ENCODE measurements at places on chromosomes 11 and 22. TPM values are rescaled to one million over a fixed set of nuclear protein-coding genes. Genes with fewer than 3 reads are reported as not detected.

The PTPN5 gene
- total RNA-seq = 6.1 TPM

The SEC14L6 gene
- total RNA-seq = 0.56 TPM

DNA sequence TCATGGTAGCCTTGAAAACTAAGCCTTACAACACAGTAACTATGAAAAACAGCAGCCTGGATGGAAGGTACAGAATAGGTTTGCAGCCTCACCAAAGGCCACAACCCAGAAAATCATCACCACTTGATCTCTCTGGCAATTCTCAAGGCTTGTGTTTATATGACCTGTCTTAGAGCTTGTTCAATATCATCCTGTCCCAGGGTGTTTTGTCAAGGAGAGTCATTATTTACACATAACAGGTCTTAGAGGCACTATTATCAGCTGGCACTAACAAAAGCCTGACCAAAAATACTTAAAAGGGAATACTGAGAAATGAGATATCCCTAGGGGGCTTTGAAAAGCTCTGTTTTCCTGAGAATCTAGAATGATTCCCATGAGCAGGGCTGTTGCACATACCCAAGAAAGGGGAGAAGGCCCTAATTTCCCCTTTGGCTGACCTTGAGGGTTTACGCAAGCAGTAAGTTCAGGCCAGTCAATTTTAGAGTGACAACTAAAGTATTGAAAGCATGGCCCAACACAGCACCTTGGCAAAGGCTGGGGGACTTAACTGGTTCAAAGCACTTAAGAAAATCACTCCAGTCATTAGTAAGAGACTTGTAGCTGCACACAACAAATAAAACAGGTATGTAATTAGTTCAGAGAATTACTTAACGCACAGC is 7.9 kb downstream of the SC5D start:
- H3K36me3 ChIP-seq = peaks cover 4% of the 10 kb centered on the region
- no peaks in the 10 kb centered on the region for H3K4me1 ChIP-seq
- H3K27me3 ChIP-seq = no peaks in the 10 kb centered on the region
- DNase-seq = no peak
- no peak overlapping the region for H3K27ac ChIP-seq

The STIM1 gene
- 63.0 TPM for total RNA-seq

GRCh38 chr22:30048681-30049080 is 31.6 kb upstream of the HORMAD2 start:
- no peaks in the 10 kb centered on the region for H3K27me3 ChIP-seq
- no peak overlapping the region for H3K4me3 ChIP-seq
- H3K36me3 ChIP-seq = no peaks in the 10 kb centered on the region
- no peak for DNase-seq

The PARVG gene
- 34.9 TPM for total RNA-seq

DNA sequence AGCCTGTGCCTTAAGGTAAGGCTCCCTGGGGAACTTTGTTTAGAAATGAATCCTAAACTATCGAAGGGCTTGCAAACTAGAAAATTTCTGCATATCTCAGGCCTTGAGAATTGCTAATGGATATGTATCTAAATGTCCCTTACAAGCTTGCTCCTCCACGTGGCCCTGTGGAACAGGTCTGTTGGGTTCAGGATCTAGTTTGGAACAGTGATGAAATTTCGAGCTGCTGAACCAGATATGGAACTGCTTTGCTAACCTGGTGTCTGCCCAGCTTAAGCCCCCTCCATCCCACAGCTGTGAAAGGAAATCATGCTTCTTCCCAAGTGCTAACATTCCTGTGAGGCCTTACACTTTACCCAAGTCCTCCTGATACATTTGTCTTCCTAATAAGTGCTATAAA is 11.6 kb downstream of the SREBF2 start:
- DNase-seq = no peak
- no peaks in the 10 kb centered on the region for H3K36me3 ChIP-seq
- no peak overlapping the region for H3K4me3 ChIP-seq
- H3K4me1 ChIP-seq = no peaks in the 10 kb centered on the region

- H3K36me3 ChIP-seq = peaks cover 18% of the 10 kb centered on the region
- H3K4me3 ChIP-seq = no peak overlapping the region
- no peaks in the 10 kb centered on the region for H3K27me3 ChIP-seq
- DNase-seq = no peak
- no peak overlapping the region for H3K27ac ChIP-seq
- no peaks in the 10 kb centered on the region for H3K4me1 ChIP-seq
Observed at GRCh38 chr11:660681-661444, 23.8 kb downstream of the DRD4 start.

The GPHA2 gene
- total RNA-seq = not detected

The RBFOX2 gene
- 143 TPM for total RNA-seq

- no peak for DNase-seq
- peaks cover 74% of the 10 kb centered on the region for H3K4me1 ChIP-seq
- no peaks in the 10 kb centered on the region for H3K27me3 ChIP-seq
- H3K36me3 ChIP-seq = no peaks in the 10 kb centered on the region
Observed at GRCh38 chr11:78346799-78347198, 70.8 kb downstream of the GAB2 start.

DNA sequence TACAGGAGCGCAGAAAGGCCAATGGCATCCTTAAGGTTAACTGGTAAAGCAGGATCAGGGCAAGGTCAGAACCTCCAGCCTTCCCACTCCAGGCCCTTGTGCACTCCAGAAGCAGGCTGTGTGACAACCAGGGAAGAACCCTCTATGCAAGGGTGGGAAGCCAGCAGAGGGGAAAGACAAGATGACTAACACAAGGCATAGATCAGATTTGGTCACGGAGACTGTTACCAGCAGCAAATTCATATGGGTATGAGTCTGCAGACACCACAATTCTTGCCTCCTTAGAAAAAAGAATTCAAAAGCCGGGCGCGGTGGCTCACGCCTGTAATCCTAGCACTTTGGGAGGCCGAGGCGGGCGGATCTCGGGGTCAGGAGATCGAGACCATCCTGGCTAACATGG is 39.8 kb upstream of the MTNR1B start:
- peaks cover 17% of the 10 kb centered on the region for H3K4me1 ChIP-seq
- no peak overlapping the region for H3K4me3 ChIP-seq
- no peak overlapping the region for H3K27ac ChIP-seq
- H3K27me3 ChIP-seq = no peaks in the 10 kb centered on the region

The SMTNL1 gene
- not detected for total RNA-seq

GRCh38 chr22:38462960-38463784 is 4.7 kb upstream of the KDELR3 start:
- H3K27me3 ChIP-seq = peaks cover 3% of the 10 kb centered on the region
- no peak overlapping the region for H3K27ac ChIP-seq
- H3K4me1 ChIP-seq = no peaks in the 10 kb centered on the region

GRCh38 chr22:39519681-39520225 is 609 bp upstream of the ATF4 start:
- peak; percentile 96 for DNase-seq
- peak overlapping the region; percentile 95 for H3K4me3 ChIP-seq
- H3K4me1 ChIP-seq = peaks cover 31% of the 10 kb centered on the region
- H3K36me3 ChIP-seq = peaks cover 33% of the 10 kb centered on the region
- H3K27me3 ChIP-seq = no peaks in the 10 kb centered on the region

DNA sequence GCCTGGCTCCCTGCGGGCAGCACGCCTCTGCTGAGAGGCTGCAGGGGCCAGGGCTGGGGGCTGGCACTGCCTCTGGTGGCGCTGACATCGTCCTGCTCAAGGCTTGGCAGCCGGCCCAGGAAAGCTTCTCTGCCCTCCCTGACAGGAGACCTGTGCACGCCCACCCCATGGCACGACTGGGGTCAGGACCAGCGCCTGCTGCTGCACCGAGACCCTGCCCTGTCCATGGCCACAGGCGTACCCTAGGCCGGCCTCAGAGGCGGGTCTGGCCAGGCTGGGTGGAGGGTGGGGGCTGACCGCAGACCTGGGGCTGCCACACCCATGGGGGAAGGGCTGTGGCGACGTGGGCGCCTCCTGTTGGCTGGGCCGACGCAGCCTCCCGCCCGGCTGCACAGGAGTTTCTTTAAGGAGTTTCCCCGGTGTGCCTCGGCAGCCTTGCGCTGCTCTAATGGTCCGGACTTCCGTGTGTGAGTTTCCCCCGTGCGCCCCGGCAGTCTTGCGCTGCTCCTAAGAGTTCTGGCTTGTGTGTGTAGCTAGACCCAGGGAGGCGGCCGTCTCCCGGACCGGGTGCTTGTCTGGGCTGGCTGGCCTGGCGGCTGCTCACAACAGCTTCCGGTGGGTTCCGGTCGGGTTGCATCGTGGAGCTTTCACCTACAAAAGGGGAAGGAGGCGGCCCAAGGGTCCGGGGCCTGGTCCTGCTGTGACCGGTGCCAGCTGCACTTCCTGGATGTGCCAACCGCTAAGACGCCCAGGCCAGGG is 4.6 kb downstream of the TRABD start:
- peak overlapping the region; percentile 86 for H3K27ac ChIP-seq
- peak overlapping the region; percentile 74 for H3K4me3 ChIP-seq
- no peaks in the 10 kb centered on the region for H3K27me3 ChIP-seq
- no peak for DNase-seq
- peaks cover 8% of the 10 kb centered on the region for H3K36me3 ChIP-seq

The F2 gene
- not detected for total RNA-seq

DNA sequence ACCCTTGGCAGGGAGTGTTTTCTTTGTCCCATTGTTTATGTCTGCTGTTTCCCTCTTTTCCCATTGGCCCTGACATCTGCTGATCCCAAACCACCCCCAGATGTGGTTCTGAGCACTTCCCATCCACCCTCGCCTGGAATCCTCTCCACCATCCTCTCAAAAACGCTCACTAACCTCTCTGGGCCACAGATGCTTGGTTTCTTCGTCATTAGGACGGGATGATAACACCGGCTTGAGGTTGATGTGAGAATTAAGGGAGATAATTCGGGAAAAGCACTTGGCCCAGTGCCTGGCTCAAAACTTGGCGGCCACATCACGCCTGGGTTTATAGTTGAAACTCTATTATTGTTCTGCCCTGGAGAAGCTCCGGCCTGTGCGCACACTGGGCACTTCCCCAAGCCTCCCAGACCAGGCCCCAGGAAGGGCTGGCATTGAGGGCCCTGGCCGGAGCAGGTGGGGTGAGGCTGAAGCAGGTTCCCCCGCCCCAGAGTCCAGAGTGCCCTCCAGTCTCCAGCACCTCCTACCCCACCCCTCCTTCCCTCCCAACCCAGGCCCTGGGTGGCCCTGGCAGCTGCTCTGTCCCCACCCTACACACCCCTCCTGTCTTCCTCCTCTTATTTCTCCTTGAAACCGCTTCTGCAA is 63.7 kb downstream of the CYTH4 start:
- no peaks in the 10 kb centered on the region for H3K4me1 ChIP-seq
- H3K27me3 ChIP-seq = no peaks in the 10 kb centered on the region
- no peak overlapping the region for H3K4me3 ChIP-seq
- no peak overlapping the region for H3K27ac ChIP-seq

GRCh38 chr11:9037963-9038362 is 34.2 kb upstream of the NRIP3 start:
- no peaks in the 10 kb centered on the region for H3K36me3 ChIP-seq
- DNase-seq = no peak
- no peak overlapping the region for H3K27ac ChIP-seq
- H3K27me3 ChIP-seq = no peaks in the 10 kb centered on the region

The CHRNA10 gene
- total RNA-seq = not detected

The DEPDC7 gene
- not detected for total RNA-seq

The OLFML1 gene
- 7.4 TPM for total RNA-seq

The MPZL2 gene
- 18.3 TPM for total RNA-seq

DNA sequence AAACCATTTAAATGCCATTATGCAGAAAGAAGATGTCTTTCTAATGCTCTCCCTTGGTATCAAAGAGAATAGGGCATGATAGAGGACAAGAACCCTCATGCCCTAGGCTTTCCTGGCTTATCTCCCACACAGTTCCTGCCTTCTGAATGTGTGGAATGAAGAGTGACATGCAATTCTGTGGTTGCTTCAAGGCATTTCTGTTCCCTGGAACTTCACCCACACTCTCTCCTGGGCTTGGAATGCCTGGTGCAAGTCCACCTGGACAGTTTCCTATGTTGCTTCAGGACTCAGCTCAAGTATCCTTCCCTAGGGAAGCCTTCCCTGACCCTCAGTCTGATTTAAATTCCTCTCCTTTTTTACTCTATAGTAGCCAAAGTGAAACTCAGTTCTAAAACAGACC is 53.8 kb upstream of the DRD2 start:
- H3K4me1 ChIP-seq = peaks cover 9% of the 10 kb centered on the region
- no peaks in the 10 kb centered on the region for H3K27me3 ChIP-seq
- DNase-seq = no peak
- H3K36me3 ChIP-seq = no peaks in the 10 kb centered on the region
- H3K27ac ChIP-seq = no peak overlapping the region
- no peak overlapping the region for H3K4me3 ChIP-seq

GRCh38 chr11:93213622-93214021 is 15.8 kb upstream of the SLC36A4 start:
- no peak overlapping the region for H3K4me3 ChIP-seq
- no peak for DNase-seq
- no peaks in the 10 kb centered on the region for H3K36me3 ChIP-seq
- no peak overlapping the region for H3K27ac ChIP-seq
- no peaks in the 10 kb centered on the region for H3K4me1 ChIP-seq
- no peaks in the 10 kb centered on the region for H3K27me3 ChIP-seq

GRCh38 chr11:92739491-92739890 is 230.0 kb upstream of the MTNR1B start:
- no peaks in the 10 kb centered on the region for H3K36me3 ChIP-seq
- no peaks in the 10 kb centered on the region for H3K4me1 ChIP-seq
- no peak for DNase-seq
- no peak overlapping the region for H3K4me3 ChIP-seq
- no peaks in the 10 kb centered on the region for H3K27me3 ChIP-seq

GRCh38 chr11:88179141-88179540 is 3.9 kb upstream of the RAB38 start:
- no peak overlapping the region for H3K27ac ChIP-seq
- DNase-seq = no peak
- no peaks in the 10 kb centered on the region for H3K4me1 ChIP-seq
- H3K27me3 ChIP-seq = no peaks in the 10 kb centered on the region
- no peaks in the 10 kb centered on the region for H3K36me3 ChIP-seq

The SCN3B gene
- total RNA-seq = 0.35 TPM

DNA sequence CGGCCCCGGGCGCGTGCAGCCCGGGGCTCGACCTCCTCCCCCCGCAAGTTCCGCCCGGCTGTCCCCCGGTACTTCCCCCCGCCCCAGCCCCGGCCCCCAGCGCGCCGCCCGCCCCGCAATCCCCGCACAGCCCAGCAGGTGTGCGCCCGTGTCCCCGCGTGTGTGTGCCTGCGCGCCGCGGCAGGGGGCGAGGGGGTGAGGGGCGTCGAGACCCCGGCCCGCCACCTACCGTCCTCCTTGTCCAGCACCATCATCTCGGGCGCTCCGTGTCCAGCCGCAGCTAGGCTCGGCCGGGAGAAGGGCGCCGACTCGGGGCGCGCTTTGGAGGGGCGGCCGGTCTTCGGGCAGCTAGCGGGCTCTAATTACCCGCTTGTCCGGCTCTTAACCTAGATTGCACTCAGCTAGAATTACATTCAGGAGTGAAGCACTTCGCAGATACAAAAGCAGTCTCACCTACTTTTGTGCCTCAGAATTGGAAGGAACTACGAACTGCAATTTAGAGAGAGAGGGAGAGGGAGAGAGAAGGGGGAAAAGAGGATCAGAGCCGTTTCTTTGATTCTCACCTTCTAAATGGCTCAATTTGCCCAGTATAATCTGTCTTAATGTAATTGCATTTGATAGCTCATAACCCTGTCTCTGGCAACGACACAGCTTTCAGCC is 439 bp downstream of the LMO1 start:
- H3K4me1 ChIP-seq = peaks cover 19% of the 10 kb centered on the region
- no peaks in the 10 kb centered on the region for H3K36me3 ChIP-seq
- no peak overlapping the region for H3K27ac ChIP-seq

All from thoracic aorta (tissue), 2 donors.